ENCODE measurements at places on chromosomes 11 and 22.

- no peak for DNase-seq
Measured at GRCh38 chr11:76673176-76674142, 2.9 kb upstream of the LRRC32 start.

- DNase-seq: no peak
Measured at GRCh38 chr22:36775586-36775963, 344 bp downstream of the IFT27 start.

DNA sequence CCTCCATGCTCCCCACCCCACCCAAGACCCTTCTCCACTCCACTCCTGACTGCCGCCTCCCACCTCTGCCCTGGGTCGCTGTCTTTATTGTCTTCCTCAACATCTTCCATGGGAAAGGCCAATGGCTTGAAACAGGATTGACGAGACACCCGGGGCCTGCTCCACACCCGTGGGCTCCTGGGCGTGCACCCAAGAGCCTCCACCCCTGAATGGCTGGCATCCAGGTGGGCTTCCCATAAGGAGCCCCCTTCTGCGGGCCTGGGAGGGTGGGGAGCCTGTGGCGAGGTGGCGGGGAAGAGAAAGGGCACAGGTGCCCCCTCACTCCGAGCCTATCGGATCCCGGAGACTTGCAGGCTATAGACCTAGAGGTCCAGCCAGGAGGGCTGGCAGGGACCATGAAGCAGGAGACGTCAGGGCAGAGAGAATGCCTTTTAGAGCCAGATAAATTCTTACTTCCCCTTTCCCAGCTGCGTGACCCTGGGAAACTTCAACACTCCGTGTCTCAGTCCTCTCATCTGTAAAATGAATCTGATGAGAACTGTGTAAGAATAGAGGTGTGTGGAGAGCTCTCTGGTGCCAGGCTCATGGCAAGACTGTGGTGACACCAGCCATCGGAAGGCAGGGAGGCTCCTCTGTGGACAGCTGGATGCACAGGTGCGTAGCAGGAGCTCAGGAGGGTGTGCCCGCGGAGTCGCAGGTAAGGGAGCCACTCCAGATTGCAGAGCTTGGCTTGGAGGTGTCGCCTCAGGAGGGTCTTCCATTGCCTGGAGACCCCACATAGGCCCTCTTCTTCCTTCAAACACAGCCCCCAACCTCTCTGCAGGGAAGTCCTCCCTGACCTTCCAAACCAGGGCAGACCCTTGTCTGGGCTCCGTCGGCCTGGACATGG lies 53.9 kb downstream of the SMIM38 start:
- no peak for DNase-seq

GRCh38 chr11:118045191-118045590 lies 31.7 kb upstream of the TMPRSS4 start:
- no peak for DNase-seq

GRCh38 chr11:35043936-35044335 lies 95.0 kb upstream of the CD44 start:
- no peak for DNase-seq

- no peak for DNase-seq
Measured at GRCh38 chr11:117074119-117074518, 24.1 kb downstream of the SIK3 start.

GRCh38 chr11:117396970-117397369 lies 69.3 kb downstream of the CEP164 start:
- DNase-seq: no peak

DNA sequence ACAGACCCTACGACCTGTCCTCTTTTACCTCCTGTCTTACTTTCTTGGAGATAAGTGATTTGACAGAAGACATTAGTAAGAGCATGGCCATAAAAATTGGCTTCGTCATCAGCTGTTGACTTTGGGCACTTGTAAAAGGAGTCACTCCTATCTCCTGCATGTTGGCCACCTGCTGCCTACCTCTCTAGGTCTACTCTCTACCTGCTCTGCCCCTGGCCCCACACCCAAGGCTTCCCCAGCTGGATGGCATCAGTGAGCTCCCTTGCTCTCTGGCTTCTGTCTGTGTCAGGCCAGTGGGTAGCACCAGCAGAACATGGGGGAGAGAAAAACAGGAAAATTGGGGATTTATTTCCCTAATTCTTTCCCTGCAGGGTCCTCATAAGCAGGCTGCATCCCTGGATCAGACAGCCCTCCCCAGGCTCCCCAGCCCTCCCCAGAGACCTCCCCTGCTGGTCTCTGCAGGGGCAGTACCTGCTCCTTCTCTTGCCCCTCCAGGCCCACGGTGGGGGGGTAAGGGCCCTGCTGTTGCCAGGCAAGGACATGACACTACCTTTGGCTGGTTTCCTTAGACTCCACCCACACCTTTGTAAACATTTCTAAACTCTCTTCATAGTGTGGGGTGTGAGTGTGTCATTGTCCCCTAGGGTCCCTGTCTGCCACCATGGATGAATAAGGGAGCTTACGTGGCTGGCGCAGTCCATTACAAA lies 157.0 kb upstream of the NECTIN1 start:
- DNase-seq: no peak

DNA sequence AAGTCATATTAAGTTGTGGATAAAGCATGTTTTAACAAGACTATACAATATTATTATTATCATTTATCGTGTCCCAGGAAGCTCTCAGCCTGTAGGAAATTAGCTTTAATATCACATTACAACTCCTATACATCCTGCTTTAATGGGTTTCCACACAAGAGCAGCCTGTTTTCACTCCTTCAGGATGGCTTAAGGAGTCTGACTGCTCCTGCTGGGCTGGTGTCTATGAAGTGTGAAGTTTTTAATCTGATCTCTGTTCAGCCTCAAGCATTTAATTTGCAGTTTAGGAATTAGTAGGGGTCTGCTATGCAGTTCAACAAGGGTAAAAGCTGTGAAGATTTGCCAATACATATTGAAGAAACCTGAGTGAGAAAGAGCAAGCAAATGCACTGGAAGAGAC lies 653.4 kb upstream of the LRRC4C start:
- no peak for DNase-seq
